Activated CD4-positive, alpha-beta memory T cell treated with anti-CD3 and anti-CD28 coated beads for 36 hours (primary cell): ENCODE measurements at places on chromosomes 16 and 17. TPM values are rescaled to one million over a fixed set of nuclear protein-coding genes. Genes with fewer than 3 reads are reported as not detected.

The SLC13A2 gene
- total RNA-seq: not detected

The CDRT15L2 gene
- total RNA-seq: not detected

The HAS3 gene
- 0.21 TPM for total RNA-seq

The GRAPL gene
- 3.2 TPM for total RNA-seq

The UNK gene
- 24.7 TPM for total RNA-seq

The FOXN1 gene
- total RNA-seq: not detected

The DRC3 gene
- 0.34 TPM for total RNA-seq

- DNase-seq: no peak
- H3K27ac ChIP-seq: no peak overlapping the region
- no peaks in the 10 kb centered on the region for H3K36me3 ChIP-seq
- H3K4me1 ChIP-seq: no peaks in the 10 kb centered on the region
Observed at GRCh38 chr16:68493412-68494070, 45.2 kb upstream of the SMPD3 start.

GRCh38 chr16:2927010-2927646 lies 15.4 kb downstream of the FLYWCH1 start:
- H3K27ac ChIP-seq: no peak overlapping the region
- peaks cover 12% of the 10 kb centered on the region for H3K4me1 ChIP-seq
- no peaks in the 10 kb centered on the region for H3K27me3 ChIP-seq

GRCh38 chr17:35878361-35878760 lies 1.8 kb downstream of the CCL5 start:
- H3K4me1 ChIP-seq: peaks cover 47% of the 10 kb centered on the region
- H3K36me3 ChIP-seq: peaks cover 9% of the 10 kb centered on the region
- DNase-seq: no peak
- H3K27me3 ChIP-seq: no peaks in the 10 kb centered on the region
- H3K4me3 ChIP-seq: peak overlapping the region; percentile 69
- H3K27ac ChIP-seq: peak overlapping the region; percentile 97

GRCh38 chr17:9544221-9544620 lies 31.4 kb downstream of the STX8 start:
- peaks cover 4% of the 10 kb centered on the region for H3K4me1 ChIP-seq
- no peak overlapping the region for H3K4me3 ChIP-seq
- no peaks in the 10 kb centered on the region for H3K27me3 ChIP-seq
- DNase-seq: no peak

DNA sequence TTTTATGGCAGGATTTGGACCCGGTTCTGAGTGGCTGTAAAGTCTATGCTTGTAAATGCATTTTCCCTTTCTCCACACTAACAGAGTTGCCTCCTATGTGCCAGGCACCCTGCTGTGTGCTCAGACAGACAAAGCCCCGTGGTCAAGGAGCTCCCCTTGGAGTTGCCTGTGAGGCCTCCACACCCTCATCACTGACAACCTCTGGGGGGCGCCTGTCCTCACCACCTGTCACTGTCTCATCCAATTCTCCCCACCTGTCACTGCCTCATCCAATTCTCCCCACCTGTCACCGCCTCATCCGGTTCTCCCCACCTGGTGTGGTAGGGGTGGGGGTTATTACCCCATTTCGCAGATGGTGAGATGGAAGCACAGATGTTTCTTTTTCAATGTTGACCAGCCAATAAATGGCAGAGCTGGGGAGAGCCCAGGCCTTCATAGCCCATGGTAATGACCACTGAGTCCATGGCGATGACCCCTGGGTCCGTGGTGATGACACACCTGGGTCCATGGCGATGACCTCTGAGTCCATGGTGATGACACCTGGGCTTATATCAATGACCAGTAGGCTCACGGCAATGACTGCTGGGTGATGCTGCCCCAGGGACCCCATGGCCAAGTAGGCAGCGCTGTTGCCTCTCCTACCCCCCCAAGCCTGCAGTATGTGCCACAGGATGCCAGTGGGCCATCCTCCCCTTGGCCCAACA lies 150.1 kb downstream of the IRF8 start:
- H3K4me1 ChIP-seq: peaks cover 14% of the 10 kb centered on the region
- DNase-seq: peak; percentile 12
- H3K27ac ChIP-seq: no peak overlapping the region
- no peaks in the 10 kb centered on the region for H3K36me3 ChIP-seq

- H3K27me3 ChIP-seq: no peaks in the 10 kb centered on the region
- H3K4me3 ChIP-seq: peak overlapping the region; percentile 100
- H3K4me1 ChIP-seq: peaks cover 66% of the 10 kb centered on the region
- peak overlapping the region; percentile 93 for H3K27ac ChIP-seq
- H3K36me3 ChIP-seq: peaks cover 37% of the 10 kb centered on the region
- peak; percentile 36 for DNase-seq
Observed at GRCh38 chr17:47733674-47734410, 806 bp downstream of the TBX21 start.

GRCh38 chr17:40559954-40560591 lies 5.2 kb downstream of the CCR7 start:
- peak overlapping the region; percentile 93 for H3K4me3 ChIP-seq
- DNase-seq: peak; percentile 90
- peak overlapping the region; percentile 96 for H3K27ac ChIP-seq
- H3K36me3 ChIP-seq: peaks cover 97% of the 10 kb centered on the region

DNA sequence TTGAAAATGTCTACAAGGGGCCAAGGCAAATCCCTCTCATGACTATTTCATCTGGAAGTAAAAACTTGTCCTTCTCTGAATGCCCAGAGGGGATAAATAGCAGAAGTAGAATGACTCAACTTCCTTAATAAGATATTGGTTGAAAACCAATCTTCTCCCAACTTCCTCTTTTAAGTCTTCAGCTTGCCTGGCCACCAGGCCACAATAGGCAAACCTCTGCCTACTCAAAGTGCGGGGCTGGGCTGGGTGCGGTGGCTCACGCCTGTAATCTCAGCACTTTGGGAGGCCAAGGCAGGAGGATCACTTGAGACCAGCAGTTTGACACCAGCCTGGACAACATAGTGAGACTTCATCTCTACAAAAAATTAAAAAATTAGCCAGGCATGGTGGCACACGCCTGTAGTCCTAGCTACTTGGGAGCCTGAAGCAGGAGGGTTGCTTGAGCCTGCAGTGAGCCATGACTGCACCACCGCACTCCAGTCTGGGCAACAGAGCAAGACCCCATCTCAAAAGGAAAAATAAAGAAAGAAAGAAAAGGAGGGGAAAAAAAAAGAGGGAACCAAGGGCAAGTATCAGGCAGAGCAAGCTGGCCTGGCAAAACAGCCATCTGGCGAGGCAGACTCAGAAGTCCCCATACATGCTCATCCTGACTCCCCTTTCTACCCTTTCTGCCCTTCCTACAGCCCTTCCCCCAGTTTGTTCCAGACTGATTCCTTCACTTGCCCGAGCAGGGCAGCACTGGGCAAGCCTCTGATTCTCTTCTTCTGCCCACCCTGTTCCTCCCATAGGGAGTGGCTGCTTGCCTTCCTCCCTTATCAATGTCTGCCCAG lies 20.6 kb downstream of the MAP3K14 start:
- H3K4me3 ChIP-seq: no peak overlapping the region
- peak overlapping the region; percentile 65 for H3K27ac ChIP-seq
- DNase-seq: no peak
- no peaks in the 10 kb centered on the region for H3K27me3 ChIP-seq

DNA sequence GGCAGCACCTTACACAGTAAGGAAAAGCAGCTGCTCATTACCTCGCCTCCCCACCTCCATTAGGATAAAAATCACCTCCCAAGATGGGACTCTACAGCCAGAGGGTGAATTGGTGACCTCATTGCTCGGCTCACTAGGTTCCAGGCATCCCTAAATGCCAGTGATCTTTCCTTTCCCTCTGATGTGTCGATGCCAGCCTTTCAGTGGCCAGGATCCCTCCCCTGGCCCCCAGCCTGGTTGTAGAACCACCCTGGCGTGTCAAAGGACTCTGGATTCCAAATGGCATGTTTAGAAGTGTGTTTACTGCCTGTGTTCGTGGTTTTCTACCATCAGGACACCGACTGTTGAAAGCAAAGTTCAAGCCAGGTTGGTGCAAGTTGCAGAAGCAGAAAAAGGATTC lies 72.1 kb upstream of the LYRM9 start:
- H3K4me1 ChIP-seq: no peaks in the 10 kb centered on the region
- H3K27ac ChIP-seq: no peak overlapping the region
- no peak for DNase-seq
- peaks cover 3% of the 10 kb centered on the region for H3K27me3 ChIP-seq

DNA sequence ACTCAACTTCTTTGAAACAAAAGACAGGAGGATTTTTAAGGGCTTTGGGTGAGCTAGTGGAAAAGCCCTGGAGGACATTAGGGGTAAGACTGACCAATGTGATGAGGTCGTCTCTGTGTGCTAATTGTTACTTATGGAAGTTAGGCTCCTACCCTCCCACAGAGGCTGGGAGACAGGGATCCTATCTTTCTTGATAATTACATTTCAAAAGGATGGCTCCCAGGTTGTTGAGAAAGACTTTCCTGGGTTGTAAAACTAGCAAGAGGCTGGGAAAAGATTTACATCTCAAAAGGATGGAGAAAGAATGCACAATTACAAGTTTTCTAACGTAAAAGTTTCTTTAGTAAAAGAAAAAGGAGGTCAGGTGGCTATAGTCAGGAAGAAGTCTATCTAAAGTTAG lies 605.8 kb upstream of the GOT2 start:
- DNase-seq: no peak
- no peaks in the 10 kb centered on the region for H3K4me1 ChIP-seq

GRCh38 chr17:74218436-74218835 lies 5.1 kb downstream of the TTYH2 start:
- H3K4me3 ChIP-seq: no peak overlapping the region
- H3K4me1 ChIP-seq: peaks cover 23% of the 10 kb centered on the region
- no peak for DNase-seq
- H3K36me3 ChIP-seq: peaks cover 12% of the 10 kb centered on the region
- no peaks in the 10 kb centered on the region for H3K27me3 ChIP-seq

DNA sequence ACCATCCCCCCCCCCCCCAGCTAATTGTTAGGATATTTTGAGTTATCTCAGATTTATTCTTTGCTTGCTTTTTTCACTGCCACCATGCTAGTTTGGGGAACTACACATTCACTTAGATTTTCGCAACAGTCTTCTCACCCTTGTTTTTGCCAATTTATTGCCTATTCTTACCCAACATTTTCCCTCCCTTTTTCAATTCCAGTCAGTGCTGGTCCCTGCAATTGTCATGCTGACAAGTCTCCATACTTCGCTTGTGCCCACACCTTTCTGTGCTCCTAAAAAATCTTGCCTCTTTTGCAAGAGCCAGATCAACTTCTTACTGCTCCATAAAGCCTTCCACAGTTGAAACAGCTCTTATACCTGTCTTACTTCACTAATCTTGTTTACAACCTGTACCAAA lies 16.3 kb downstream of the TNRC6A start:
- no peaks in the 10 kb centered on the region for H3K27me3 ChIP-seq
- H3K27ac ChIP-seq: no peak overlapping the region
- no peak overlapping the region for H3K4me3 ChIP-seq
- H3K4me1 ChIP-seq: peaks cover 78% of the 10 kb centered on the region
- peaks cover 13% of the 10 kb centered on the region for H3K36me3 ChIP-seq

DNA sequence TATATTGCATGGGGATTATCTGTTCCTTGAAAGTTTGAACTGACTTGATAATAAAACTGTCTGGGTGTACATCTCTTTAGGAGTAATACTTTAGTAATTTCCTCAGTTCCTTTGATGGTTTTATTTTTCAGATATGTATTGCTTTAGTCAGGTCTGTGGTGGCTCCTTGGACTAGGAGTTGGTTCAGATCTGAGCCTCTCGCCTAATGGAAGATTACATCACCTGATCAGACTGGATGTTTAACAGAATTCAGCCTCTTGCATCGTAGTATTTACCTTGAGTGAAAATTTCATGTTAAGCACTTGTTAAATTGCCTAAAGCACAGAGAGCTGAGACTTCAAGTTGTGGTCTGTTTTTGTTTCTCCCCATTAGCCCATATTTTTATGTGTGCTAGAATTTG lies 267.3 kb downstream of the MAP2K4 start:
- no peaks in the 10 kb centered on the region for H3K27me3 ChIP-seq
- no peak overlapping the region for H3K4me3 ChIP-seq
- H3K27ac ChIP-seq: no peak overlapping the region
- no peaks in the 10 kb centered on the region for H3K4me1 ChIP-seq

DNA sequence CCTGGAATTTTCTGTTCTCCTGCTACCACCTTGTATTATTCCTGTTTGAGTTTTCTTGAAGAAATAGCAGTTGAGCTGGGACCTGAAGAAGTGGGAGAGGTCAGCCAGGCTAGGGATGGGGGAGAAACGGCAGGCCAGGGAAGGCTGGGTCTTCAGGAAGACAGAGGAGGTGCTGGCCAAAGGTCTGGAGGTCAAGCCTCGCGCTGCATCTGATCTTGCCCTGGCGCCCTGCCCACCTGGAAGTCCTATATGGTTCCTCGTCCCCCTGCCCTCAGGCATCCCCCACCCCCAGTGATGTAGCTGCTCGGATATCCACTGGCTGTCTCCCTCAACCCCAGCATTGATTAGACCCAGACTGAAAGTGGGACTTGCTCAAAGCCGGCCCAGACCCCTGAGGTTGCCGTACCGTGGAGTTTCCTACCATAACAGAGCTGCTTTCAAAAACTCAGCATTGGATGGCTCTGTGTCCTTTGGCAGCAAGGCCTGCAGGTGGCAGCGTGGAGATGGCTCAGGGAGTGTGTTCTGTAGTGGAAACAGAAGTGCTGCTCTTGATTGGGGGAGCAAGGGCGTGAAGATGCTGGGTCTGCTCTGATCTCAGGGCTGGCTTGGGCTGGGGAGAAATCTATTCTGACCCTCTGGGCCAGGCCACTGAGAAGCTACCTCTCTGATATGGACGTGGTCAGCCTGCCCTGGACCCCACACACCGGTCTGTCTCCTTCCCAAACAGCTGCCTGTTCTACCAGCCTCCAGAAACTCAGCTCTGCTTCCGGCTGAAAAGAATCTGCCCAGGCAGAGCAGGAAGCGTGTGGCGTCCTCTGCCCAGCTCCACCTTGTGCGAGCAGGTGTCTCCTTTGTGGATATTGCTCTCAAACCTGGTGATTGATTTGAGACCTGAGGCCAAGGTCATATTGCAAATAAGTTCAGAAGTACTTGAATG lies 107.0 kb upstream of the CACNG5 start:
- peaks cover 2% of the 10 kb centered on the region for H3K36me3 ChIP-seq
- no peak overlapping the region for H3K4me3 ChIP-seq

- peaks cover 36% of the 10 kb centered on the region for H3K4me1 ChIP-seq
- no peak overlapping the region for H3K4me3 ChIP-seq
- no peak for DNase-seq
Observed at GRCh38 chr17:4902540-4902939, 358 bp downstream of the CHRNE start.

DNA sequence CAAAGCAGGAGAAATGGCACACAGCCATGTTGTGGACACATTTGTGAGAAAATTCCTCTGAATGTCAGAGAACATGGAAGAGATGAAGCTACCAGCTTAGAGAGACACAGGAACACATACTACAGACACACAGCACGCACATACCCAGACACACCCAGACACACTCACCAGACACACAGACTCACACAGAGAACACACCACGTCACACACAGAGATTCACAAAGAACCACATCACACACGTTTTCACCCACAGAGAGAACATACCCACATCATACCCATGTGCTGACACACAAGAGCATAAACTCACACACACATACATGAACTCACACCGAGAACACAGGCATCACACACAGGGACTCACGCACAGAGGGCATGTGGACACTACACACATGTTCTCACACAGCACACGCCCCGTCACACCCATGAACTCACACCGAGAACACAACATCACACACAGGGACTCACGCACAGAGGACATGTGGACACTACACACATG lies 124.9 kb downstream of the METRNL start:
- H3K36me3 ChIP-seq: no peaks in the 10 kb centered on the region
- H3K27me3 ChIP-seq: no peaks in the 10 kb centered on the region
- peak; percentile 8 for DNase-seq
